ENCODE measurements at places on chromosomes 5 and 9.
A peak's percentile ranks its signal among the peaks of the same experiment; 100 is the strongest.

DNA sequence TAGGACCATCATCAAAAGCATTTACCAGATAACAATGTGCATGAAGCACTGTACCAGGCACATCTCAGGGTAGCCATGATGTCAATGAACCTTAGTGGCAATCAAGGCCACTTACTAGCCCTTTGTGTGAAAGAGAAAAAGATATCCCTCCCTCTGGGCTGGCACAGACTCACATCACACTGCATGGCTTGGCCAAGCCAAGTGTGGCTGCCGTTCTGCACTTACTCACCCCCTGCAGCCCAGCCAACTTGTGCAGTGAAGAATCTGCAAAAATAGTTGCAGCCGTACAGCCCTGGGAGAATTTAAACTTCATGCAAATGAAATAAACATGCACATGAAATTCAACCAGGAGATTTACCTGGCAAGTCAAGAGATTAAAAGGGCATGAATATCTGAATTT lies 333.5 kb downstream of the DEPDC1B start:
- no peak for DNase-seq

DNA sequence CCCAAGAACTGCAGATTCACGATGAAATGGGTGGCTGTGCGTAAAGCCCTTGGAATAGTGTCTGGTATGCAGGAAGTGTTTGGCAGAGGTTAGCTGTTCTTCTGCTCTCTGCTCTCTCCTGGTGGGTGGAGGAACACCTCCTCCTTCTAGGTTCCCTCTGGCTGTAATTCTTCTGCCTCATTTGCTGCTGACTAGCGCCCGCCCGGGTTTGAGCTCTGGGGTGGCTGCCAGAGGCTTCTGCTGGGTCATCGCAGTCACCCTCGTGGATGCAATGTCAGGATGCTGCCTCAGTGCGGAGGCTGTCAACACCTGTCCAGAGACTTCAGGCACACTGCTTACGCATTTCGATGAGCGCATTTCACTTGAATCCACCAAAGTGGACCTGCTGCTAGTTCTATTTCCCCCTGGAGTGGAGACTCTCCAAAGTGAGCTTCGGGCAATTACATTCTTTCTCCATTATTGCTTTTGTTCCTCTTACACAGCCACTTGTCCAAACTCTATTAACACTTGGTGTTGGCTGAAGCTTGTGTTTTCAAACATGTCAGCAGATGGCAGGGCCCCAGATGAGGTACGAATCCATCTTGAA lies 11.7 kb downstream of the DOCK2 start:
- DNase-seq, result no peak

DNA sequence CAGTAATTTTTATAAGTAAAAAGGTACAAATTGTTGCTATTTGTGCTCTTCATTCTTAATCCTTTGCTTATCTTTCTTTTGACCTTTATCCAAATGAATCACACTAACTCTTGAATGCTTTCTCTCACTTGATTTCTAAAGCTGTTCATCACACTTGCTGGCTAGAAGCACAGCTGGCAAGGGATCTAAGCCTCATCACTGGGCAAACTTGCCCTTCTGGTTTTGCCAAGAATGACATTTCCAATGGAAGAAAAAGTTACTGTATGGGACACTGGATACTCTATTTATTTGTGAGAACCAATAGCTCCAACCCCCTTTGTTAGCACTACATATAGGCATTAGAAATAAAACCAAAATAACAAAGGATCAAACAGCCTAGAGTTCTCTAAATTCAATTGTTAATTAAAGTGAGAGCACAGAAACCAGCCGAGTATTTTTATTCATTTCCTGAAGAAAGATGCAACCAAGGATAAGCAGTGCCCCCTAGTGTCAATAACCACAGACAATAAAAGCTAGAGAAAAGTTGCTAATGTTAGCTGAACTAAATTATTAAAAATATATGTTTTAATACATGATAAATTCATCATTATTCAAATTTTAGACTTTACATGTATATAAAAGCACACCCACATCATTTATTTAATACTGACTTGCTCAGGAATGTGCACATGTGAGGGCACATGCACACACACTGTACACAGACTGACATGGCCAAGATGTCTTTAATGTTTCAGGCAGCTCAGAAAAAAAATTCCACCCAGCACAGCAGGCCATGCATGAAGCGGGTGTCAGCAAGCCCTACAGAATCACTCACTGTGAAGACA lies 59.8 kb upstream of the POU5F2 start:
- peak; percentile 52 for DNase-seq

DNA sequence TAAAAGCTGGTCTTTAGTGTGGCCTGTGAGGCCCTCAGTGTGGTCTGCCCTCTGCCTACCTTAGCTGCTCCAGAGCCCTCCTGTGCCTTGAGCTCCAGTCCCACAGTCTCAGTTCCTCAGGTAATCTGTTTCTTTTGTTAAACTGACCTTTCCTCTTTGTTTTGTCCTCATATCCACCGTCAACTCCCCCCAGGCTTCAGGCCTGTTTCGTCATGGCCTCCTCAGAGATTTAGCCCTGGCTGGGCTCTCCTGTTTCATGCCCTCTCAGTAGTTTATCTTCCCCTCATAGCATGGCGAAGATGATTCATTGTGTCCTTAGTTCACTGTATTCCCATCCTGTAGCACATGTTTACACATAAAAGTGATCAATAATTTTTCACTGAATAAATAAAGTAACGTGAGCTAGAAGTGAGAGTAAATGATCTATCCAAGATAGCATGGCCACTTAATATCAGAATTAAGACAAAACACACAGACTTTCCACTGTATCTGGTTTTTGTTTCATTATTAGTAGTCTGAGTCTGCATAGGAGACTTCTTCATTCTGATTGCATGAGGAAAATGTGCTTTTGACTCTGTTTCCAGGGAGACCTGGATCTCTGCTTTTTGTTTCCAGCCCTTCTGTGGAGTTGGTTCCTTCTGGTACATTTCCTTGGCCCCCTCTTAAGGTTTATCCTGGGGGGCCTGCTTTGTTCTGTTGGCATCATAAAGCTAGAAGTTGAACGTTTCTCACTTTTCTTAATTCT lies 70.5 kb downstream of the SNX24 start:
- DNase-seq, result no peak

- DNase-seq, result no peak
These were observed 27.4 kb downstream of the FAM219A start for GRCh38 chr9:34430843-34431437.

GRCh38 chr5:175657593-175658271 lies at the start of gene HRH2:
HRH2 (plus strand) TSS chr5:175658071; CDS start chr5:175683234, 25,163 bp downstream.
- peak; percentile 47 for DNase-seq

GRCh38 chr5:31068287-31068686 lies 125.2 kb upstream of the CDH6 start:
- no peak for DNase-seq

DNA sequence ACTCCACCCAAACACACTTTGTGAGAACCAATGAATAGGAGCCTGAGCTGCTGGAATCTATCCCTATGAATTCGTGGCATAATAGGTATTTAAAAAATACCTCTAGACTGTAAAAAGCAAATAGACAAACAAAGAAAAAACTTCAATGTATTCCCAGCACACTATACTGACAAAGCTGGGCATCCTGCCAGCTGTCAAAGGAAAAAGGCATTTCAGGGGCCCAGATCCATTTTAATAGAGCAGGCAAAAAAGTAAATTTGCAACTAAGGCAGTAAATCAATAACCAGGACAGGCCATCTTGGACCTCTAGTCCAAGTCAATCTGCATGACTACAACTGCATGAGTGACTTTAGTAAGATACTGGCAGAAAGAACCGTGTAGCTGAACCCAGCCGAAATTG lies 25.6 kb upstream of the LARP1 start:
- DNase-seq, result no peak

DNA sequence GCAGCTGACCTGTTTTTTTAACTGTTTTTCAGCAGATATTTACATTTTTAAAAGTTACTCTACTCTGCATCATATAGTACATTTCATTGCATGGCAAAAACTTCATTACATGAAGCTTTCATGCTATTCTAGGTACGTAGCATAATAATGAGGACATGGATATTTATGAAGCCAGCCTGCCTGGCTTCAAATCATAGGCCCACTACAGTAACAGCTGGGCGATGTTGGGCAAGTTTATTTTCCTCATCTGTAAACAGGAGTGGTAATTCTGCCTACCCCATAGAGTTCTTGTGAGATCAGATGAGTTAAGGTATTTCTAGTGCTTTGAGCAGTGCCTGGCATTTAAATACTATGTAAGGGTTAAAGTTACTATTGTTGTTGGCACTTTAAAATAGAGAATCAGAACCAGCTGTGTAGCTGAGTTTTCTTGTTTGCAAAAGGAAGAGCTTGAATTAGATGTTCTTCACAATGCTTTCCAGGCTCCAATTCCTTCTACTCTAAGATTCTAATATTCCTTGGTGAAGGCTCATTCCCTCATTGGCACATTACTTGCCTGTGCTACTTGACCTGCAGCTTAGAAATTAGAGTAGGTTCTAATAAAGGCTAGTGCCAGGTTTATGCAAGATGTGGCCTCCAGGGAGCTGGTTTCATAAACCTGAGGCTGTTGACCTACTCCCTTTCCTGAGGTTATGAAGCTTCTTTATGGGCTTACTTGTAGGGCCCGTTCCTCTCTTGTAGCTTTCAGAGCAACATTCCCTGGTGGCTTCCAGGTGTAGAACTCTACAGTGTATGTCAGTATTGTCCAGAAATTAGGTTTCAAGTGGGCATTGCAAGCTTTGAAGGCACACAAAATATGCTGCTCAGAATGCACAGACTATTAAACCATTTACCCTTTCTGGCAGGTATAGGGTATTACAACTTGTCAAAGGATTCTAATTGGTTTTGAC lies 14.5 kb downstream of the ANP32B start:
- DNase-seq, result no peak

DNA sequence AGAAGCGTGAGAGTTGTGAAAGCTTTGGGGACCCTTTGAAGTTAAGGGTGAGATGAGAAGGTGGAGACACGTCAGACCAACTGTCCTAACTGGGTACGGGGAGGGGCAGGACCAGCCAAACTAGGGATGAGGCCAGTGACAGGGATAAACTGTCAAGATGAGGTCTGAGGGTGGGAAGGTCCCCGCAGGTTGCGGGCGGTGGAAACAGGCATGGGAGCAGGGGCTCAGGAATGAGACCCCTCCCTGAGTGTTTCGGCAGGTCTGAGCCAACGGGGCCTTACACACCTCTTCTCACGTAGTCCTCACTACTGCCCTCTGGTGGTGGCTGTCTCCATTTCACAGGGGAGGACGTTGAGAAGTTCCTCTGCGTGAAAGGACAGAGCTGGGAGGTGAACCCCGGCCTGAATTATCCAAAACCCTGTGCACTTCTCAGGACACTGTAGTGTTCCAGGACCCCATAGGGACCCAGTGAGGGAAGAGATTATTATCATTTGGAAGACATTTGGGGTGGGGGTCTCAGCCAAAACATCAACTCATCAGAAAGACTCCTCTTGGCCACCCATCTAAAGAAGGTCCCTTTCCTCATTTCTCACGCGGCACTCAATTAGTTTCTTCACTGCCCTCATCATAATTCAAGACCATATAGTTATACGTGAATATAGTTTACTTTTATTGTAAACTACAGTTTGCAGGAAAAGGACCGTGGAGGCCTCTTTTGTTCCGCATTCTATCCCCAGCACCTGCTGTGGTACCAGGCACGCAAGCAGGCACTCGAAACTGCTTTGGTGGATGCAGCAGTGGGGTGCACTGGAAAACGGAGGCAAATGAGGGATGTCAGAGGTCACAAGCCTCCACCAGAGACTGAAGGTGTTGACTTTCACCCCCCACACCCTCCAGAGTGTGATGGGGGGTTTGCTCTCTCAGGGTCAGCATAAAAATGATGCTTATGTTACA lies 21.7 kb upstream of the NANS start:
- DNase-seq, result peak; percentile 89

DNA sequence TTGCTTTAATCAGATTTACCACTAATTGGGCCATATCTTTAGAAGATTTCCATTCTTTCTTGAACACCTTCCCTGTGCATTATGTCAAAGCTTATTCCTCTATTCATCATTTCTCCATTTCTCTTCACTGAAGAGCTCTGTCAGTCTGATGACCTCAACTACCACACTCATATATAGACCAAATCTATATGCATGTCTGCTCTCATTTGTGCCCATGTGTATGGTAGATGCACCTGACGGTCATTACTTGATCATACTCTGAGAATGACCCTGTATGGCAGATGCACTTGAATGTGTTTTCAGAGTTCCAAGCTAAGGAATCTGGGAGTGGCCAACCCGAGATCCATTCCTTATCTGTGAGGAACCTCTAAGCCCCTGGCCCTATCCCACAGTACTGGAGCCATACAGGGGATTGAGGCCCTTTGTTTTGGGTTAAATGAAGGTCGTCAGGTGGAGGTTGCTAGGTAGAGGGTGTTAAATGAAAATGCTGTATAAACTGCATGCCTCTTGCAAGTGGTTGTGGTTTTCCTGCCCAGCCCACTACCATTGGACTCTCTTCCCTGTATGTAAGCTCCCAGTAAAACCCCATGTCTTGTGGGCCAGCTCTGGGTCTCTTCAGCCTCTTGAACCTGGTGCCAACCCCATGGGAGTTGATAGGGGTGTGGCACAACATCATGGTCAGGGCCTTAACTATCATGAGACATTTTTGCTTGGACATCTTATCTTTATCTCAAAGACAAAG lies 229.5 kb downstream of the KIAA0825 start:
- no peak for DNase-seq

Data from CD4-positive, alpha-beta T cell treated with Interleukin-12 subunit alpha and Interleukin-12 subunit beta, for 1 hour (primary cell).